Peyer's patch (tissue), 4 donors: ENCODE measurements at places on chromosomes 6 and 20. TPM values are rescaled to one million over a fixed set of nuclear protein-coding genes. Genes with fewer than 3 reads are reported as not detected.

GRCh38 chr20:6142348-6142993 is 19.6 kb upstream of the FERMT1 start:
- H3K36me3 ChIP-seq, result no peaks in the 10 kb centered on the region
- H3K27ac ChIP-seq, result no peak overlapping the region
- H3K4me1 ChIP-seq, result no peaks in the 10 kb centered on the region
- H3K4me3 ChIP-seq, result no peak overlapping the region
- DNase-seq, result no peak
- no peaks in the 10 kb centered on the region for H3K27me3 ChIP-seq

DNA sequence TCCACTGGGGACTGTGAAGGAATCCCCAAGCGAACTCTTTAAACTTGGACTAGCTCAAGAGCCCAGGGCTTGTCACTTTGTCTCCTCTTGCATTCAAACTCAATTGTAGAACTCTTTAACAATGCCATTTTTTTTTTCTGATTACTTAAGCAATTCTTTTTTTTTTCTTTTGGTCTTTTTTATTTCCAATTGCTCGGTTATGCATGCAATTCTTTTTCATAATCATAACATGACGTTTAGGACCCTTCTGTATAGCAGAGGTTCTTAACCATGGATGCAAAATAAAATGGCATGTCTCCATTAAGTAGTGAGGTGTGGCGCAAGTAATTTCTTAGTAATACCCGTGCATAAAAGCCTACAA is 466 bp upstream of the BFSP1 start:
- H3K36me3 ChIP-seq, result no peaks in the 10 kb centered on the region
- no peaks in the 10 kb centered on the region for H3K4me1 ChIP-seq
- peak overlapping the region; percentile 9 for H3K27ac ChIP-seq

FAM209B gene
- not detected for total RNA-seq

TSPO2 gene
- not detected for total RNA-seq

DNA sequence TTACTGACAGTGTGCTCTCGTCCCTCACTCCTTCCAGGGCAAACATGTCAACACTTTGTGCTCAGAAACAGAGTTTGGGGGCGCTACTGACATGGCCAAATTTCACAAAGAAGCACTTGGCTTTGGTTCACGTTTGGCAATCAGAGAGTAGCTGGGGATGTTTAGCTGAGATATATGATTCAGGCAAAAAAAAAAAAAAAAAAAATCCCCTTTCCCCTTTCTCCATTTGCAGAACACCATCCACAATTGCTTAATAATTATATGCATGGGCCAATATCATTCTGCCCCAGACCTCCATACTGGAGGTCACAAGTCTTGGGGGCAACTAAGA is 128.4 kb upstream of the ADGRF1 start:
- H3K36me3 ChIP-seq, result no peaks in the 10 kb centered on the region
- no peaks in the 10 kb centered on the region for H3K4me1 ChIP-seq
- H3K27ac ChIP-seq, result no peak overlapping the region
- no peak for DNase-seq
- H3K27me3 ChIP-seq, result no peaks in the 10 kb centered on the region

- H3K27me3 ChIP-seq, result no peaks in the 10 kb centered on the region
- no peak overlapping the region for H3K4me3 ChIP-seq
- H3K27ac ChIP-seq, result no peak overlapping the region
- no peaks in the 10 kb centered on the region for H3K4me1 ChIP-seq
These were observed 138.8 kb downstream of the TFAP2A start for GRCh38 chr6:10276106-10276505.

DNA sequence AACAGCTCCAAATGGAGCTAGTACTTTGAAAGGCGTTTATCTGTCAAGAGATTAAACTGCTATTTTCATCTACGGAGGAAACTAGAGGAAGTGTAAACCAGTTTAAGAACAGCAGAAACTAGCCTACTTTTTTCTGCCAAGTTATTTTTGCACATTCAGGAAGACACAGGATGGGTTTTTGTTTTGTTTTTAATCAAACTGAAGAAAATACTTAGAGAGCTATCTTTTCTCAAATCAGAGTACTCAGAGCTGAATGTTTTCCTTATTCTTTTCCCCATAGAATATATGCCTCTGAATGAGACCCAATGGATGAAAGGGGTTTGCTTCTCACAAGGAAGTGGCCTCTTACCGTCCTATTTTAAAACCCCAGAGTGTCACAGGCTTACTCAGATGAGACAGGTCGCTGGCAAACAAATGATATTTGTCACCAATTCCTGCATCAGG is 538.5 kb downstream of the CD83 start:
- no peaks in the 10 kb centered on the region for H3K27me3 ChIP-seq
- peak overlapping the region; percentile 11 for H3K27ac ChIP-seq
- H3K4me3 ChIP-seq, result no peak overlapping the region
- H3K4me1 ChIP-seq, result peaks cover 6% of the 10 kb centered on the region
- DNase-seq, result no peak

DNA sequence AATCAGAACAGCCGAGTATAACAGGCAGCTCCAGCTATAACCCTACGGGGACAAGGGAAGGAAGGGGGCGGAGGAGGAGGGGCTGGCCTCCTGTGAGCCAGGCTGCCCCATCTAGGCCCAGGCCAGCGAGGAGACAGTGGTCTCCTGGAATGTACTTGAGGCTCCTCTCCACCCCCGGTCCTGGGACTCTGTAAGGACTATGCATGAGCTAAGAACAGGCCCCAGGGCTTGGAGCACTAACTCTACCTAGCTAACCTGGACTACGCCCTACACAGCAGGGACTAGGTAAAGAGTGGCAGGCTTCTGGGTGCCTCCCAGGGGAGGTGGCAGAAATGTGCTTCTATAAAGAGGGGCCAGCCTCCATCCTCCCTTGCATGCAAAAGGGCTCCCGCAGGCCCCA is 8.9 kb downstream of the KCNK15 start:
- no peaks in the 10 kb centered on the region for H3K36me3 ChIP-seq
- DNase-seq, result no peak
- H3K4me1 ChIP-seq, result no peaks in the 10 kb centered on the region
- no peaks in the 10 kb centered on the region for H3K27me3 ChIP-seq

PRDM1 gene
- total RNA-seq, result 12.8 TPM

GRCh38 chr6:36346486-36347273 is 10.0 kb upstream of the BNIP5 start:
- H3K4me3 ChIP-seq, result no peak overlapping the region
- no peak for DNase-seq
- H3K36me3 ChIP-seq, result no peaks in the 10 kb centered on the region
- H3K27me3 ChIP-seq, result no peaks in the 10 kb centered on the region
- H3K27ac ChIP-seq, result no peak overlapping the region
- H3K4me1 ChIP-seq, result peaks cover 4% of the 10 kb centered on the region

- DNase-seq, result no peak
- H3K27ac ChIP-seq, result no peak overlapping the region
- no peaks in the 10 kb centered on the region for H3K27me3 ChIP-seq
- no peak overlapping the region for H3K4me3 ChIP-seq
- H3K4me1 ChIP-seq, result peaks cover 4% of the 10 kb centered on the region
These were observed 8.2 kb downstream of the SPINT3 start for GRCh38 chr20:45507011-45507820.

CEBPB gene
- total RNA-seq, result 20.7 TPM

DNA sequence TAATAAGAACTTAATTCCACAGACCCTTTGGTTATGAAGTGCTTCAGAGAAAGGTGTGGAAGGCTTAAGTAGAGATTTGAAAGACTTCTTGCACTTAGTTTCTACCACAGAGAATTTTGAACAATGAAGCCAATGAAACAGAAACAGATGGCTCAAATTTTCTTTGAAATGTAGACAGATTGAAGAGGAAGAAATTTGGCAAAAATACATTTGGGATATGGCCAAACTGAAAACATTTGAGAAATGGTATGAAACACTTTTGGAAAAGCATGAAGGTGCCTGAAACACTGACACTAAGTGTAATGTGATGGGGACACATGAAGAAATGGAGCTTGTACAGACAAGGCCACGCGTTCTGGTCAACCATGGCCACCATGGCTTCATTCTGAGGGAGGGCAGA is 272.4 kb upstream of the EXOC2 start:
- H3K4me3 ChIP-seq, result no peak overlapping the region
- H3K4me1 ChIP-seq, result no peaks in the 10 kb centered on the region
- no peaks in the 10 kb centered on the region for H3K27me3 ChIP-seq
- no peak for DNase-seq
- H3K27ac ChIP-seq, result no peak overlapping the region

- no peaks in the 10 kb centered on the region for H3K27me3 ChIP-seq
- H3K4me1 ChIP-seq, result no peaks in the 10 kb centered on the region
- H3K36me3 ChIP-seq, result no peaks in the 10 kb centered on the region
- no peak overlapping the region for H3K4me3 ChIP-seq
These were observed 18.7 kb downstream of the SOX4 start for GRCh38 chr6:21612067-21612745.

DNA sequence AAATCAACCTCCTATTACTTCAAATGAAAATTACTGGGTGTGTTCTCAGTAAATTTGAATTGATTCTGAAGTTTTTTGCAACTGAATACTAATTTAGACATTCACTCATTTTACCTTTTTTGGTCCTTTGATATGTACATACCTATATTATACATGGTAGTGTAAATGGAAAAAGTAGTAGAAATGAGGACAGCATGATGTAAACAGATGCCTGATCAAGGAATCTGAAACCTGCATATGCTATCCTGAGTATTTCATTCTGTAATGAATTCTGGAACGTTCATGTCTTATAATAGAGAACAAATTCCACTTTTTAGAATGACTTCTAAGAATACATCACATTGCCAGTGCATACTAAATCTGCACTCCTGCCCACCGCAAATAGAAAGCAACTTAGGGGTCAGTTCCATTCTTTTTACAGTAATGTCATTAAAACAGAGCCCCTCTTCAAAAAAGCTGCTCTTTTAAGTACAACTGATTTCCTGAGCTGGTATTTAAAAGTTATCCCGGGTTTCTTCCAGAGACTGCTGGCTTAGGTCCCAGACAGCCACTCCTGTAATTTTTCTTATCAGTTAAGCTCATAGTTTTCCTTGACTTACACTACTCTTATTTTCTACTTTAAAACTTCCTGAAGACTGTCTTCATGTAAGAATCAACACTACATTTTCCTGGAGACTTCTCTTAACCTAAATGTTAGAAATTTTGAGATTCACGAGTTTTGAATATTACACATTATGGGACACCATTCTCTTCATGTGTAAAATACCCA is 48.4 kb downstream of the MAP3K7 start:
- no peak overlapping the region for H3K4me3 ChIP-seq
- H3K4me1 ChIP-seq, result no peaks in the 10 kb centered on the region
- no peak for DNase-seq

GRCh38 chr6:52013035-52013434 is 74.4 kb downstream of the PKHD1 start:
- H3K27ac ChIP-seq, result no peak overlapping the region
- H3K4me3 ChIP-seq, result no peak overlapping the region
- H3K36me3 ChIP-seq, result no peaks in the 10 kb centered on the region
